ENCODE measurements at places on chromosomes 4 and X.

DNA sequence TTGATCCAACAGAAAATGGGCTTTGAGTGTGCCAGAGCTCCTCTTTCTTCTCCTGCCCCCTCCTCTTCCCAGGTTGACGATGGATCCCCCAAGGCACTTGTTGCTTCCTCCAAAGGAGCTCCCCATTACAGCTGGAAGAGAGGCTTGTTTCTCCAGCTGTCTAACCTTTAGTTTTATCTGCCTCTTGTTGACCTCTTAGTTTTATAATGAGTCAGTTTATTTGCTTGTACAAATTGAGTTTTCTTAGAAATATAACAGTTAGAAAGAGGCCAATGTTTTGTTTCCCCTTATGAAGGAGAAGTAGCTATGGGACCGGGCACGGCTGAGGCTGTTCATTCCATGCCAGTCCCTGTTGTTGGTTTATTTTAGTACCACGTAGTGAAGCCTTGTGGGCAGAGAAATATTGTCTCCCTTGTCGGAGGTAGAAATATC is 158.2 kb downstream of the SPRY1 start:
- no peak for DNase-seq

GRCh38 chrX:147739196-147739595 is 172.5 kb upstream of the FMR1 start:
- DNase-seq, result no peak

- DNase-seq, result no peak
Measured at GRCh38 chr4:76688619-76689144, 209.3 kb downstream of the SOWAHB start.

GRCh38 chr4:162499478-162499877 is 335.7 kb upstream of the FSTL5 start:
- no peak for DNase-seq
